ENCODE measurements at places on chromosomes 2 and 18.

DNA sequence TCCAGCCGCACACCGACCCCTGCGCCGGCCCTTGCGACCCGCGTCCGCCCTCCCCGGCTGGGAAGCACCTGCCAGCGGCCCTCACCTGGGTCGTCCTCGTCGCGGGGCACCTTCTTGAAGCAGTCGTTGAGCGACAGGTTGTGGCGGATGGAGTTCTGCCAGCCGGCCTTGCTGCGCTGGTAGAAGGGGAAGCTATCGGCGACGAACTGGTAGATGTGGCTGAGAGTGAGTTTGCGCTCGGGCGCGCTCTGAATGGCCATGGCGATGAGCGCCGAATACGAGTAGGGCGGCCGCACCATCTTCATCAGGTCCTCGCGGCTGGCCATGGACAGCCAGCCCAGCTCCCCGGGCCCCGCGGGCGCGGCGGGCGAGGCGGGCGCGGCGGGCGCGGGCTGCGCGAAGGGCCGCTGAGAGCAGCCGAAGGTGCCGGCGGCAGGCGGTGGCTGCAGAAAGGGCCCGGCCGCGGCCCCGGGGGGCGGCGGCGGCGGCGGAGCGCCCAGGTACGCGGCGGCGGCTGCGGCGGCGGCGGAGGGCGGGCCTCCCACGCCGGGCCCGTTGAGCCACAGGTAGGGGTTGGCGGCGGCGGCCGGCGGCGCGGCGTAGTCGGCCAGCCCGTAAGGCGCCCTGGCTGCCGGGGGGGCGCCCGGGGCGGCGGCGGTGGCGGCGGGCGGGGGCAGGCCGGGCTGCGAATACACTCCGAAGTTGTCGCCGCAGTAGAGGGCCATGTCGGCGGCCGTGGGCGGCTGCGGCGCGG is 505 bp downstream of the FOXI3 start:
- DNase-seq, result no peak

GRCh38 chr2:69097148-69097610 is 84.2 kb downstream of the ANTXR1 start:
- DNase-seq, result no peak

DNA sequence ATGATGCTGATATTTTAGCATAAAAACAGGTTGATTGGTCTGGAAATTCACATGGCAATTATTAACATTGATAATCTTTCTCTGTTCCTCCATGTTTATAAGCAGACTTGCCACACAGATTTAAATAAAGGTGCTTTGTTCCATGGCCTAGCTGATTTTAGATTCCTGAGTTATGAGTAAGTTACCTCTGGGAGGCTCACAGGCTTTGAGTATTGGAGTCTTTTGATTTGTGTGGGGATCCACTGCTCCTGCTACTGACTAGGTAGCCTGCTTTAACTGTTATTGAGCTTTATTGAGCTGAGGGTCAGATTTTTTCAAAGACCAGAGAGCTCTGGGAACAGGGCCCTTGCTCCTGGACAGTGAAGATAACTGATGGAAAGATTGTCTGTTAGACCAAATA is 166.1 kb downstream of the ANKRD30B start:
- no peak for DNase-seq

- DNase-seq, result no peak
Measured at GRCh38 chr2:187358531-187358930, 89.5 kb downstream of the CALCRL start.

DNA sequence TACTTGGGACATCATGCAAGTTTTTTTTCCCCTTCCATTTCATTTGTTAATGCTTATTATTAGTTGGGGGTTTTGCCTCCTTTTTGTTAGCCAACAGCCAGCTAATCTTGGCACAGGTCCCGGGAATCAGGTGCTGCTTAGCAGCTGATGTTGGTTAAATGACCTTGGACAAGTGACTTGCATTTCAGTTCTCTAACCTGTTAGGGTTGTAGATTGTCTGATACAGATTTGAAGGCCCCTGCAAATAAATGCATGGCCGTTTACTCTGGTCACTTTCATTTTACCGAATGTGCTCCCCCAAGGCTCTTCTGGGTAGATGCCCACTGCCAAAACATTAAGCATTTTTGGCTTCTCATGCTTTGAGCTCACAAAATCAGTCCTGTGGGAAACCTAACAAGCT is 120.9 kb downstream of the SPTBN1 start:
- DNase-seq, result no peak

GRCh38 chr2:179250095-179250494 is 14.5 kb downstream of the SESTD1 start:
- no peak for DNase-seq

- DNase-seq, result peak; percentile 18
Measured at GRCh38 chr18:11736656-11737055, 47.6 kb downstream of the GNAL start.

- DNase-seq, result peak; percentile 95
Measured at GRCh38 chr2:107635883-107636282, 190.8 kb upstream of the RGPD4 start.

GRCh38 chr2:133885847-133886246 is 317.6 kb upstream of the NCKAP5 start:
- peak; percentile 6 for DNase-seq

GRCh38 chr18:2424420-2424819 is 146.9 kb downstream of the METTL4 start:
- DNase-seq, result no peak

DNA sequence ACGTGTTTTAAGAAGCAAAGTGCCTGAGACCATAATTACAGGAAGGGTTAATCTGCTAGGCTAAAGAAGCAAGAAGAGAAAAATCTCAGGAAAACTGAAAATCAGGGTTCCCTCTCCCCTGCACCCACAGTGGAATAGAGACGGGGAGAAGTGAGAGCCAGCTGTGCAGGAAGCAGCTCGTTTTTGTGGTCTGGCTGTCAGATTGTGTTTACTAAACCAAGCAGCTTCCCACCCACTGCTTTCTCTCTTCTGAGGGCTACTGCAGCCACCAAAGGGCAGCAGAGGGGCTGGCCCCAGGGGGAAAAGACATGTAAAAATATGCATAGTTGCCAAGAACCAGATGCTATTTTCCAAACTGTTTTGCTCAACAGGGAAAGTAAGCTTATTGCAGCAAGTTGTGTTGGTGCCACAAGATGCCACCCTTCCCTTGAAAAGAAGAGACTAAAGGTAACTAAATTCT is 72.6 kb upstream of the THUMPD2 start:
- peak; percentile 70 for DNase-seq

- peak; percentile 18 for DNase-seq
Measured at GRCh38 chr18:31741097-31741735, 19.5 kb downstream of the SLC25A52 start.
